ENCODE measurements at places on chromosomes 4 and X.

- DNase-seq = peak; percentile 58
These were observed 19.5 kb upstream of the NFXL1 start for GRCh38 chr4:47933840-47934239.

GRCh38 chrX:124239324-124239723 lies 93.1 kb upstream of the TEX13D start:
- no peak for DNase-seq

DNA sequence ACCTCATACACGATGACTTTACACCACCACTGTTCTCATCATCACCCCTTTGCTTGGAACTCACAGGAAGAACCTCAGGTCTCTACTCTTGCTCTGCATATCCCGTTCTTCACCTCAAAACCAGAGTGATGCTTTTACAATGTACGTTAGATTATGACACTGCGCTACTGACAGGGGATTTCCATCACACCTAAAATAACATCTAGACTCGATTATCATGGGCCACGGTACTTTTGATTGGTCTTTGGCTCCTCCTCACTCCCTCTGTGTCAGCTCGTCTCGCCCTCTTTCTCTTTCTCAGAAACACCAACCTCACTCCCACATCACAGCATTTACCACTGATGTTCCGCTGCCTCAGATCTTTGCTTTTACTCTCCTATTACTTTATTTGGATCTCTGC lies 172.4 kb downstream of the TLL1 start:
- no peak for DNase-seq

GRCh38 chr4:1010395-1011021 lies 918 bp upstream of the FGFRL1 start:
- DNase-seq = peak; percentile 36

DNA sequence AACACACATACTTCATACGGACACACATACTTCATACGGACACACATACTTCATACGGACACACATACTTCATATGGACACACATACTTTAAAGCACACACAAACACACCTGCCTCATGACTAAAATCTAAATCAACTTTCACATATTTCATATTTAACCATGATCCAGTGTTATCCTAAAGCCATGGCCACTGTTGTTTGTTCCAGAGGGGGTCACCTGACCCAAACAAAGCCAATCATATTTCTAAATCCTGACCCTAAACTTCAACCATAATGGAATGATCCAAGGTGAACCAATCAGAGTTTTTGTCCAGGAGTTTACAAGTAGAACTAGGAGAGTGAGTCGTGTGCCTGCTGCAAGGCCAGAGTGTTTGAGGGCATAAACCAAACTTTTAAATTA lies 97.2 kb upstream of the KIT start:
- DNase-seq = no peak

DNA sequence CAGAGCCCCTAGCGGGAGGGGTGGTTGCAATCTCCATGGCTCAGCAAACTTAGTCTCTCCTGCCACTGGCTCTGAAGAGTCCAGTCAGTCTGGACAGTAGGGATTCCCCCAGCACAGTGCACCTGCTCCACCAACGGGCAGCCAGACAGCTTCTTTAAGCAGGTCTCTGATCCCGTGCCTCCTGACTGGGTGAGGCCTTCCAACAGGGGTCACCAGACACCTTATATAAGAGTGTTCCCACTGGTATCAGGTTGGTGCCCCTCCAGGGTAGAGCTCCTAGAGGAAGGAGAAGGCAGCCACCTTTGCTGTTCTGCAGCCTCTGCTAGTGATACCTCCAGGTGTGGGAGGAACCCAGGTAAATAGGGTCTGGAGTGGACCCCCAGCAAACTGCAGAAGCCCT lies 1393.4 kb downstream of the STIM2 start:
- DNase-seq = no peak

DNA sequence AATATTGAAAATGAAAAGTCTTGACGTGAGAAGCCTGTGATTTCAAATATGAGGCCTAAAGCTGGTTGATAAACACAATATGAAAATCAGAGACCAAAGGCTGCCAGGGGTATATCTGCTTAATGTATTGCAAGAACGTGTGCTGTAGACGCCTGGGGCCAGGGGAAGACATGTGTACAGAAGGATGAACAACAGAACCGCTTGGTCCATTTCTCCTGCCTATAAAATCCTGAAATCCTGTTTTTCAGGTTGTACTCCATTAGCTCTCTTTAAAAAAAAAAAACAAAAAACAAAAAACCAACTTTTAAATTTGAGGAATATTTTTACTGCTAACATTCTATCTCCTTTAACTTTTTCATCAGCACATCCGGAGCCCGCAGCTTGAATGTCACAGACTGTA lies 109.2 kb downstream of the STOX2 start:
- DNase-seq = no peak

GRCh38 chr4:168836490-168836889 lies 173.6 kb downstream of the CBR4 start:
- no peak for DNase-seq

GRCh38 chr4:10619220-10619619 lies 65.3 kb downstream of the CLNK start:
- DNase-seq = no peak

GRCh38 chr4:113604955-113605354 lies 156.6 kb downstream of the CAMK2D start:
- no peak for DNase-seq

DNA sequence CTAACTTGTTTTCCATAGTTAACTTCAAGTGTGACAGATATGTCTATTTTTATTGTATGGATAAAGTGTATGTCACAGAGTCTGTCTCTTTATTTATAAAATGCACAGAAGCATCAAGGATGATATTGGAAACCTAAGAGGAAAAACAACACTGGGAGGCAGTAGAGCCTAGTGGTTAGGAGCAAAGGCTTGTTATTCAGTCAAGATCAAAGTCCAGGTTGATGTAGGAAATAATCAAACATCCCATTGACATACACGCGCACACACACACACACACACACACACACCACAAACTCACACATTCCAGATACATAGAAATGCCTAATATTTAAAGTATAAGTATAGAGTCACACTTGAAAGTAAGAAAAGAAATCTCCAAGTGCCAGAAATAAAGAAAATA lies 206.8 kb downstream of the CHRDL1 start:
- no peak for DNase-seq

DNA sequence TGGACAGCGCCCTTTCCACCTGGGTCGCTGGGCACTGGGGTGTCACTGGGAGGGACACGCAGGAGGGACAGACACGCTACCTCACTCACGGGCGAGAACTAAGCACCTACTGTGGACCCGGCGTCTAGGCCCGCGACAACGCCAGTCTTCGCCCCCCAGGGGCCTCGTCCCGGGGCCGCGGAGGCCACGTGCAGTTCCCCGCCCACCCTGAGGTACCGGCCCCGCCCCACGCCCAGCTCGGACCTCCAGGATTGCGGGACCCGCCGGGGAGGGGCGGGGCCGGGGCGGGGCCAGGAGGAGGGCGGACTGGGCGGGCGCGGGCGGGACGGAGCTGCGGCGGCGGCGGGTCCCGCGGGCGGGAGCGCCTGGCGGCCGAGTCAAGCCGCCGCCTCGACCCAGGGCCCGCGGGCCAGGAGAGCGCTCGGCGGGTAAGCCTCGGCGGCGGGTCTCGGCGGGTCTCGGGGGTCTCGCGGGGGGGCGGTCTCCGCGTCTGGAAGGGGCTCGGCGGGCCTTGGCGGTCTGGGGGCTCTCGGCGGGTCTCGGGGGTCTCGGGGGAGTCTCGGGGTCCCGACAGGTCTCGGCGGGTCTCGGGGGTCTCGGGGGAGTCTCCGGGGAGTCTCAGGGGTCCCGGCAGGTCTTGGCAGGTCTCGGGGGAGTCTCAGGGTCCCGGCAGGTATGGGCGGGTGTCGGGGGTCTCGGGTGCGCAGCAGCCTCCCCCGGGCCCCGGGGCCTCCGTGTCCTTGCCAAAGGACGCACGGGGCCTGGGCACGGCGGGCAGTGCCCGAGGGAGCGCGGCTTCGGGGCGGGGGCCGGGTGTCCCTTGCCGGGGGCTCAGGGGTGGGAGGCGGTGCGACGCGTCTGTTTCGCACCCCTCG lies at the start of gene SH3BP2:
Gene SH3BP2 (plus strand): TSS at position 375 of the 875 bp plus-strand sequence. CDS start 27,533 bp downstream, outside the sequence.
- DNase-seq = peak; percentile 50

DNA sequence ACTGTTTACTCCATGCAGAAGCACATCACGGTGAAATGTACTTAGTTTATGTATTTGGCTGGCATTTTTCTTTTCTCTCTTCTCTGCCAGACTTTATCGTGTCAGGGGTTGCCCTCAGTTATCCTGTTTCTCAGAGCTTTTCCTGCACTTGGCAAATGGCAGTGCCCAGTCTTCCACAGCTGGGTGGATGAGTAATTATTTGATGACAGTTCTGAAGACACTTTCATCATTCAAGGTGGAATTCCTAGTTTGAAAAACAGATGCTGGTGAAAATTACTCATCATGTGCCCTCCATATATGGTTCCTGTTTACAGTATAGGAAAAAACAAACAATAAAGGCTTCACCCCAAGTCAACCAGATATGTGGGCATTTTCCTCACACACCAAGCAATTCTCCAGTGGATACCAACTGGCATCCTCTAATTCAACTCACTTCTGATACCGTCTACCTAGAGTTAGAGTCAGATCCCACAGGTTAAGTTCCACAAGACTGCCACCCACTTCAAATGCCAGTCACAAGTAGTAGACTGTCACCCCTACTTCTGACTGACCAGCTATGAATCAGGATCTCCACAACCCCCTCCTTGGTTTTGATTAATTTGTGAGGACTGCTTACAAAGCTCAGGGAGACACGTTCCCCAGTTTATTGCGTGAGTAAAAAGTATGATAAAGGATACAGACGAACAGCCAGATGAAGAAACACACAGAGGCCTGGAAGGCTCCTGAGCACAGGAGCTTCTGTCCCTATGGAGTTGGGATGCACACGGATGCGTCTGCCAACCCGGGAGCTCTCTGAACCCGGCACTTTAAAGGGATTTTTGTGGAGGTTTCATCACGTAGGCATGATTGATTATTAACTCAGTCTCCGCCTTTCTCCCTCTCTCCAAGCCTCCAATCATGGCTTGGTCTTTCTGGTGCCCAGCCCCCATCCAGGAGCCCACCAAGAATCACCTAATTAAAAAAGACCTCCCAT lies 72.9 kb downstream of the CLDN34 start:
- DNase-seq = peak; percentile 27

All from hematopoietic multipotent progenitor cell treated with erythropoietin and hydrocortisone succinate and interleukin-3 and kit ligand, for 15 days (in vitro differentiated cells).